ENCODE measurements at places on chromosomes 5 and 9.

DNA sequence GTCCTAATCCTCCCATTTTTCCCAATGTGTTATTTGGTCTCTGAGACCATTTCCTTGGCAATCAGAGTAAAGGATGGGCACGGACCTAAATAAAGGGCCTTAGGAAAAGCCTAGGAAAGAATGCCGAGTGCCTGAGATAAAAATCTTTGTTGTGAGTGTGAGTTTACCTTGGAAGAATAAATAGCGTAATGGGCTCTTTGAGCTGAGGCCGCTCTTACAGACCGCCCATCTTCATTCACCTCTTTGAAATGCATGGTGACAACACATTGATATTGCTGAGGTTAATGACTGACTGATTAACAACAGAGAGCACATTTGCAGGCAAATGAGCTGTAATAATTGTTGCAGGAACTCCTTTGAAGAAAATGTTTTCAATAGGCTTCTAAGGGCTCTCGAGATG lies 1967.1 kb upstream of the WWC1 start:
- DNase-seq: no peak

DNA sequence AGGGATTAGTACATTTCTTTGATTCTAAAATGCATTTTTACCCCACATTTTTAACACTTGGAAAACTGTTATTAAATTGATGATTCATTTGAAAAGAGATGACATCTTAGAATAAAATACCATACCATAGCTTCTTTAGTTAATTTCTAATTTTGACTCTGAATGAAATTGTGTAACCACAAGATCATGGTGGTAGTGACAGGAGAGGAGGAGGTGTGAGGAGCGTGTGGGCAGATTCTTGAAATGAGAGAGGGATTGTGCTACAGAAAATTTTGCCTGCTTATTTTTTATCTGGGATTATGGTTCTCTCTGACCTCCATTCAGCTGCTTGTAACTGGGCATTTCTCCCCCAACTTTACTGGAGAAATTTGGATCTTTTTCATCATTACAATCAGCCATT lies 173.3 kb upstream of the CLINT1 start:
- no peak for DNase-seq

DNA sequence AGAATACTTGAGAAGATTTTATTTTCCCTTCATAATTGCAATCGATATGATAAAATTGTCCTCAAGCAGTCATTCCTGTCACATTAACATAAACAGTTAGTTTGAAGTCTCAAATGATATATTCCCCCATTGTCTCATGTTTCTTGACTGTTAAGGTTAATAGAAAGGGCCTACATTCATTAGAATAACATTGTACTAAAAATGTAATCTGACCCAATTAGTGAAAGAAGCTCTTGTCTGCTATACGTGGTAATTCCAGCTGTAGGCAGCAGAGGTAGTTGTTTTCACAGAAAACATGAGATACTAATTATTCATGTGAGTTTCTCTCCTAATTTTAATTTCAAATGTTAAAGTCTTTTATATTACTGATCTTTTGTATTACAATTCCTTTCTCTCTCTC lies 25.9 kb upstream of the AP3B1 start:
- DNase-seq: no peak

GRCh38 chr9:86079421-86079831 lies 19.9 kb downstream of the GOLM1 start:
- no peak for DNase-seq

- DNase-seq: no peak
Observed at GRCh38 chr5:133147411-133147810, 95.6 kb downstream of the HSPA4 start.

GRCh38 chr5:171634511-171634910 lies 151.1 kb upstream of the SMIM23 start:
- DNase-seq: no peak

GRCh38 chr9:114938687-114939575 lies 8.5 kb upstream of the TNFSF8 start:
- DNase-seq: no peak

DNA sequence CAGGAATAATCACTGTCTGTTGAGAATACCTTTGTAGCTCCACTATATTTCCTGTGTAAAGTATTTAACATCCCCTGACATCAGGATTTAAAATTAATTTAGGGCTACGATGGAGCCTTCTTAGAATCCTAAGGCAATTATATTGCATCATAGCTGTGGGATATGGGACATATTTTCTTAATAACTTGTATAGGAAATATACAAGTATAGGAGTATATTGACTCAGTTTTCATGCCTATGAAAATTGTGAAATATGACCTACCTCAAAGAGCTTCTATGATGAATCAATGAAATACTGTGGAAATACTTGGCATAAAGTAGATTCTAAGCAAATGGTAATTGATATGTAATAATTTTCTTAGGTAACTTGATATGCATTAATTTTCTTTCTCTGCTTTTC lies 221.0 kb upstream of the KLF4 start:
- DNase-seq: no peak

GRCh38 chr5:134846641-134846960 lies 833 bp downstream of the C5orf24 start:
- no peak for DNase-seq

DNA sequence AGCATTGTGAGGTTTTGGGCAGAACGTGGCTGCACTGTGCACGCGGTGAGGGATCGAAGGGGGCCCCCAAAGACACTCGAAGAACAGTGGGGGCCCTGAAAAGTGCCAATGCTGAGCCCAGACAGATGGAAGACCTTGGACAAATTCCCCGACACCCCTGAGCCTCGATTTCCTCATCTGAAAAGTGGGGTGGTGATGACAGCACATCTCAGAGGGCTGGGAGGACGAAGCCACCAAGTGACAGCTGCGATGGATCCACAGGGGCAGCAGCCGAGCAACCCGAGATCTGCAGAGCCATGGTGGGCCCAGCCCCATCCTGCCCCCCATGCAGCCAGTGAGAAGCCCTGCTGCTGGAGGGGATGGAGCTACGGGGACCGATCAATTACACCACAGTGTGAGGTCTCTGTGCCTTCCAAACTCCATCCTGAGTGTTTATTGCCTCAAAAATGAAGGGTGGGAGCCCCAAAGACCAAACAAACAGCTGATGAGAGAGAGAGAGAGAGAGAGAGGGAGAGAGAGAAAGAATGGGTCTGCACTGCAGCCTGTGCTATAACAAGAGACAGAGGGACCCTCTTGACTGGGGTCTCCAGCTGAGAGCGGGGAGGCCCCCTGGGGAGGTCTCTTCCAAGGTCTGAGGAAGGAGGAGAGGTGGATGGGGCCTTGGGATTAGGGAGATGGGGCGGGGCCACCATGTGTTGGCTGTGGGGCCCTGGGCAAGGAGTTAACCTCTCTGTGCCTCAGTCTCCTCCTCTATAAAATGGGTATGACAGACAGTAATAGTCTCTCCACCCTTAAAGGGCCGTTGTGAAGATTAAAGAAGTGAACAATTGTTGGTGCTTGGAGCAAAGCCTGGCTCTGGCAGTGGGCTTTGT lies 134.4 kb upstream of the IER5L start:
- DNase-seq: no peak

DNA sequence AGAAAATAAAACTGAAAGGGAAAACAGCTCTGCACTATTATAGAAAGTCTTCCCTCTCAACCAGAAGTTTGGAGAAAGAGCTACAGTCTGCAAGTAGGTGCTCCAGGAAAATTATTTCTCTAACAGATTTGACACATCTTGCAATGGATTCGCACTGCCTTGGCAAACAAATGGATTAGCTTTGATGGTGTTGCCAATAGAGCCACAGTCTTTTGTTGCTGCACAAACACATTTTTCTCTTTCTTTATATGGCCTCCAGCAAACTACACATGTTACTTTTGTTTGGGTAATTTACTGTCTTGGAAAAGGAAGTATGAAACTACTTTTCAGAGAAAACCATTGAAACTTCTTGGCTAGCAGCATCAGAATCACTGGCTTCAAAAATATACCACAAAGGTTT lies 523.1 kb downstream of the EFNA5 start:
- DNase-seq: no peak

All from naive thymus-derived CD8-positive, alpha-beta T cell (primary cell).